ENCODE measurements at places on chromosomes 3 and 15.

- DNase-seq = no peak
Observed at GRCh38 chr3:13788522-13789424, 91.1 kb downstream of the WNT7A start.

- no peak for DNase-seq
Observed at GRCh38 chr15:80985981-80986380, 3.6 kb downstream of the MESD start.

DNA sequence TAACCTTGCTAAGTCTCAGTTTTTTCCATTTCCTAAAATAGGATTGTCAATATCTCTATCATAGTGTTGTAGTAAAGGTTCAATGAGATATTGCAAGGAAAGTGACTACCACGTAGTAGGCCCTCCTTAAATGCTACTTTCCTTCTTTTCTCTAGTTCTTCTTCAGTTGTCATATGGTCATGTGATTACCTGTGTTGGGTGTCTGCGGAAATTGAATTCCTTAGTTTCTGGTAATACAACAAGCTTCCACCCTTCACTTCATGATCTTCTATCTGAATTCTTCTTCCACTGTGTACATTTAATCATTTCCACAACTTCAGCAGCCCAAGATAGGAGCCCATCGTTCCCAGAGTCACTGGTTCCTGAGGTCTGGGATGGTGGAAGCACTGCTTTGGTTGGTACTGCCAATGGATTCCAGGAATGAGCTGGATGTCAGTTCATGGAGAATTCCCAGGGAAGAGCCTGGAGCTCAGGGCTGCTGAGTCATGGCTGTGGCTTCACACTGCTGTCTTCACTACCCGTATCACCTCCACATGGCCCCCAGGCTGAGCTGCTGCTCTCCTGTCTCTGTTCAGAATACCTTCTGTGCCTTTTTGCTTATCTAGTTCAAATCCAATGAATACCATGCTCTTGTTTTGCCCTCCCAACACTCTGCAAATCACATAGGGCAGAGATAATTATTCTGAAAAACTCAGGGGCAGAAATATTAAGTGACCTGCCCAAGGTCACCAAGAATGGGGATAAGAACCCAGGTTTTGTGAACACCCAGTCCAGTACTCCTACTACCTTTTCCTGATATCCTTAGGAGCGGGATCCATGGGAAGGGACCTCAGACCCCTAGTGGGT is 98.6 kb downstream of the RPL39L start:
- DNase-seq = no peak

- no peak for DNase-seq
Observed at GRCh38 chr15:75168374-75168773, 33.3 kb upstream of the C15orf39 start.

DNA sequence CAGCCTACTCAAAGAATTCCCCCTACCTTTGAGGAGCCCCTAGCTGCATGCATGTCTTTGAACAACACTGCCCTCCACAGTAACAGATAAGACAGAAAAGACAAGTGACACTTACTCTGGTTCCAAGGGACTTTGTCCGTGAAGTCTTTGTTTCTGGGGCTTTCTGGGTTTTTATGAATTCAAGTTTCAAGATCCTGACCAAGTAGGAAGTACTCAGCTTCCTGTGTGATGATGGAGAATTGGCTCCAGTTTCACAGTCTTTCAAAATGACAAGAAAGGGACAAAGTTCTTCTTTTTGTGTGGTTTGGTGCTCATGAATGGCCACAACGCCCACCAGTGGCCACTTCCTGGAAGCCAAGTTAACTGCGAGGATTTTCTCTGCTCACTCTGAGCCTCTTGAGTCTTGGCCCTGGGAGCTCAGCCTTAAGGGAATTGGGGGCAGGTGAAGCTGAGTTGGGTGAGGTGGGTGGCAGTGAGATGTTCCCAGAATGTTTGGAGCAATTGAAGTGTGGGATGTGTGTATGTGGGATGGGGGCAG is at the start of gene CCR1:
TSS of gene CCR1 (minus strand) at position 147 of the 538 bp plus-strand sequence. CDS start 4,000 bp downstream, outside the sequence.
- peak; percentile 50 for DNase-seq
